Heart left ventricle (tissue), 16 donors: ENCODE measurements at places on chromosomes 7 and 10. TPM values are rescaled to one million over a fixed set of nuclear protein-coding genes. Genes with fewer than 3 reads are reported as not detected.

PYROXD2 gene
- polyA plus RNA-seq, result 4.1 TPM

ADAM12 gene
- 0.83 TPM for polyA plus RNA-seq

CCDC3 gene
- polyA plus RNA-seq, result 3.5 TPM

EPO gene
- polyA plus RNA-seq, result not detected

C10orf105 gene
- polyA plus RNA-seq, result 0.08 TPM

NOD1 gene
- 11.2 TPM for polyA plus RNA-seq

PDSS1 gene
- polyA plus RNA-seq, result 13.5 TPM

DNA sequence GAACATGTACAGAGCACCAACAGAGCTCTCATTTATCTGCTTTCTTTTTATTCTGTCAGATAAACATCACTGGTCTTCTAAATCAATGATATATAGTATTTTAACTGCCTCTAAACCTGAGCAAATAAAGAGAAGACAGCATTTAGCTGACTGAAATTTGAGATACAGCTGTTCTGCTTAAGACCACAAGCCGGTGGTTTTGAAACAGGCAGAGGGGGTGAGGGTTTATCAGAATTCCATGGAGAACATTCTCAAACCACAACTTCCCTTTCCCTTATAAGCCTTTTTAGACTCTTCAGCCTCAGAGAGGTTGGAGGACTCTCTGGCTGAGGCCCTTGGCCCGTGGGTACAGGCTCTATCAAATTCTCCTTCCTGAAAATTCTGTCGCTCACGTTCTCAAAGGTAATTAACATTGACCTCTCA, 87.4 kb upstream of the RSU1 start:
- DNase-seq, result no peak

GRCh38 chr7:112104120-112104519, 102.1 kb downstream of the DOCK4 start:
- no peak for DNase-seq

DNA sequence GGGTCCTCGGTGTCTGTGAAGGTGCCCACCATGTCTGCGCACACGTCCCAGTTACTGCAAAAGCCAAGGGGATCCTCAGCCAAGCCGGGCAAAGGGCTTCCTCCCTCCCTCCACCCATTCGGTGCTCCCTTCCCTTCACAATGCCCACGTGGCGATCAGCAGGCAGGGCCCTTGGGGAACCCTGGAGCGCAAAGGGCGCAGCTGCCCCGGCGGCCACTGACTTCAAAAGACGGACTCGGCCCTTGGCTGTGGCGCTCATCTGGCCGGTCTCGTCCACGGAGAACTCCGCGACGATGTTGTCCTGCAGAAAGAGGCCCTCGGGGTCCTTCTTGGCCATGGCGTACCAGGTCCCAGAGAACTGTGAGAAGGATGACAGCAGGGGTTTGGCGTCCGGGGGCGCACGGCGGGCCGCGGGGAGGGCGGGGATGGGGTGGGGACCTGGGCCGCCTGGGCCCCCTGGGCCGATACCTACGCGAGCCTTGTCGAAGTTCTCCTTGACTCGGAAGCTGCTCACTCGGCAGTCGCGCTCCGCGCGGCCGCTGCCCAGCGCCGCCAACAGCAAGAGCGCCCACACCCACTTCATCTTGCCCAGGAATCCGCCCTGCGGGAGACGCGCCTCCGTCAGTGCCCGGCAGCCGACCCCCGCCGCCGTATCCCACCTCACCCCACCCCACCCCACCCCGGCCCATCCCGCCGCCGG, 439 bp downstream of the RBP4 start:
- no peak for DNase-seq

DNA sequence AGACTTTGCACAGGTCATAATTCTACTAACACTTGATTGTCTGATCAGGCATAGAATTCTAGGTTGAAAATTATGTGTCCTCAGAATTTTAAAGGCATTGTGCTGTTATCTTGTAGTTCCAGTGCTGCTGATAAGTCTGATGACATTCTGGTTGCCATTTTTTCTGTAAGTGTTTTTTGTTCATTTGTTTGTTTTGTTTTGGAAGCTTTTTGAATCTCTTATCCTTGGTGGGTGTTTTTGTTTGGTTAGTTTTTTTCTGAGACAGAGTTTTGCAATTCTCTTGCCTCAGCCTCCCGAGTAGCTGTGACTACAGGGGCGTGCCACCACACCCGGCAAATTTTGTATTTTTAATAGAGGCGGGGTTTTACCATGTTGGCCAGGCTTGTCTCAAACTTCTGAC, 178.9 kb downstream of the CCDC71L start:
- no peak for DNase-seq

DNA sequence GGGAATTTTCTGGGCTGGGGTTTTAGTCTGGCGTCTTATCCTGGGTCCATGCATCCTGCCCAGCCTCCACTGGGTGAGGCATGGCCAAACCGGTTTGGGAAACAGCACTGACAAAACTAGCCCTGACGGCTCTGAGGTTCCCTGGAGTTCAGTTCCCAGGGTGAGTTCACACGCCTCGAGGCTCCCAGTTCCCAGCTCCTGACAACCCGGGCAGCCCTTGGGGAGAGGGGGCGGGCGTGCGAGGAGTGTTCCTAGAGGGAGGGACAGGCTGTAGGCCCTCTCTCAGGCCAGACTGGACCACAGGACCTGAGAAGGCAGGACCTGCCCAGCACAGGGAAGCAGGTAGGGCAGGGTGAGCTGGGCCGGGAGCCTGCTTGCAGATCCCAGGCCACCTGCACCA, 82.3 kb upstream of the PPIF start:
- DNase-seq, result peak; percentile 76

- DNase-seq, result no peak
These were observed 1.2 kb upstream of the NAMPT start for GRCh38 chr7:106285855-106286492.

- no peak for DNase-seq
These were observed 262.1 kb downstream of the ATRNL1 start for GRCh38 chr10:115355162-115355760.

GRCh38 chr7:98997846-98998245, 119.5 kb downstream of the TRRAP start:
- DNase-seq, result no peak

DNA sequence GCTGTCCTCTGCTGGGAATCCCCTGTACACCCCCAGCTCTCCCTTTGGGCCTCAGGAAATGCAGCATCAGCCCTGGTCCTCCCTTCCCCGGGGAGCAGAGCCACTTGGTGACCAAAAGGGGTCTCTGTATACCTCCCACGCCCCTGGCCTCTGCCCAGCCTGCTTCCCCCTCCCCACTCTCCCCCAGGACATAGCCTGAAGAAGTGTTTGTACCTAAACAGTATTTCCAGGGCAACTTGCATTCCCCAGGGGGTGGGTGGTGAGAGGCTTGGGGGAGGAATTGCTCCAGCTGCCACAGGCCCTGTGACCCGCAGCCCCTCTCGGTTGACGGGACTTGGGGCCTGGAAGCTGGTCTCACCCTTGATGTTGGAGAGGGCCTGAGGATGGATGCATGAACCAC, 39.3 kb downstream of the TMEM270 start:
- DNase-seq, result no peak

DNA sequence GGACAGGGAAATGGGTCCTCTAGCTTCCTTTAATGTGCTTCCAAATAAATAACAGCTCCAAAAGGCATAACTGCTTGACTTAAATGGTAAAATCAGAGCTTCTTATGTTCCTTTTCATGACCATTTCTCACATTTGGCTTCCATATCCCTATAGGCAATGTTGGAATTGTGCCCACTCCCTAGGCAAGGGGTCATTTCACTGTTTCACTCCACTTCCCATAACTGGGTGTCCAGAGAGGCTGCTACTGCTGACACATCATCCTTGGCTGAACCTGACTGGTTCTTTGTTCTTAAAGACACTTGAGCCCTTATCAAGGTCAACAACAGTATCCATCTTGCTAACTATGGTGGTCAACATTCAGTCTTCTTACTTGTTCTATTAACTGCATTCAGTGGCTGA, 37.1 kb downstream of the PRTFDC1 start:
- DNase-seq, result no peak
